Stimulated activated CD8-positive, alpha-beta memory T cell treated with anti-CD3 and anti-CD28 coated beads, Interleukin-4, amount 100 ng/mL, for 4 hours (primary cell): ENCODE measurements at places on chromosomes 12 and 14.

DNA sequence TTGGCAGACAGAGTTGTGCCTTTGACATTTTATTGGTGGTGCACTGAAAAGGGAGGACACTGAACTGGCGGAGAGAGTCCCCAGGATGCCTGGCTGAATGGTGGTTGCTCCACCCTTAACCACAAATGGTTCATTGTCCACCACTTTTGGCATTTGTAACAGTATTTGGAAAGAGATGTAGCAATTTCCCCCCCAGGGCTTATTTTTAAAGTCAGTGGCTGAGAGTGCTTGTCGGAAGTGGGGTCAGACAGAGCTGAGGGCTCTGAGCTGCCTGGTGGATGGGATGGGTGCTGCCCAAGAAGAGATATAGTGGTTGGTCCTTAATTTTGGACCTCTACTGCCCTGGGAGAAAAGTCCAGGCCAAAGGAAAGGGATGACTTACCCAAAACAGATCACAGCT is 31.5 kb upstream of the FGF6 start:
- DNase-seq: no peak

DNA sequence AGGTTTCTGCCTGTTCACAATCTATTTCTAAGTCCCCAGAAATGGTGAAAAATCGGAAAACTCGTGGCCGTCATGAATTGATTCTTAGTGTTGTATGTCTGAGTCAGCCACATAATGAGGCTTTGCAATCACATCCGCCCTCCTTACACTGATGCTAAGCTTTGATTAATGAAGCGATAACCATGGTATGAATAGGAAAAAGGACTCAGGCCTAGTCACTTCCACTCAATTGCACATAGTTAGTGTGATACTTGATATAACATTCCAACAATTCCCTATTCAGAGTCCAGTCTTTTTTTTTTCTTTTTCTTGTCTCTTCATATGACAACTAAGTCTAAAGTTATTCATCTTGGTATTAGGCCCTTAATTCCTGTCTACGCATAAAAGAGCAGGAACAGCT is 1231.0 kb downstream of the VRK1 start:
- no peak for DNase-seq

DNA sequence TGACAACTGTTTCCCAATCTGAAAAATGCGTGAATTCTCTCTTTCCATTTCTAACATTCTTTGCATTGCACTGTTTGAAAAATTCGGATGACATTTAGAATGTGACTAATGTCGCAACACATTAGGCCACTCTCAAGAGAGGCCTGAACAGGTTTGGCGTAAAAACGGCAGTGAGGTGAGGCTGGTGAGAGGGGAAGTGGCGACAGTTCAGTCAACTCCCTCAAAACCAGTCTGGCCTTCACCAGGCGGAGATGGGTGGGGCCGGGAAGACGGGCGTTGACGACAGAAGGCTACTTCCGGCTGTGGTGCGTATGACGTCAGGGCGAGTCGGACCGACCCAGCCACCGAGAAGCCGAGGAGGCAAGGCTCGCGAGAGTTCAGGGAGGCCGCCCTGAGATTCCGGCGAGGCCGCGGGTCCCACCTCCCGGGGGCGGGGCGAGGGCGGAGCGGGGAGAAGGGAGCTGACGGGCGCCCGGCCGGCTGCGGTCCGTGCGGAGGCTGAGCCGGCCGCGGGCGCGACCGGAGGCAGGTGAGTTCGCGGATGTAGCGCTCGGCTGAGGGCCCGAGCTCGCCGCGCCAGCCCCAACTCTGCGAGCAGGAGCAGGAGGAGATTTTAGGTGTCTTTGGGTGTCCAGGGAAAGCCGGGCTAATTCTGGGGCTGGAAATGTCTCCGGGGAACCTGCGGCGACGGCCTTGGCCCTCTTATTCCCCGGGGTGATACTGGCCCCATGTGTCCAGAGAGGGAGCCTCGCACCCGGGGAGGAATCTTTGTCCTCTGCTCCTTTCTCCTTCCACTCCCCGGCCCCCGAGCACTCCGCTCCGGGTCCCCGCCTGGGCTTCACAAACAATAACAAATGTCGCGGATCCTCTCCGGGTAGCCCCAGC is at the start of gene STK38L:
TSS of gene STK38L (plus strand) at position 483 of the 885 bp plus-strand sequence. CDS start 53,435 bp downstream, outside the sequence.
- DNase-seq: peak; percentile 94

- DNase-seq: peak; percentile 92
Observed at GRCh38 chr14:91573894-91574837, 64.1 kb upstream of the PPP4R3A start.

DNA sequence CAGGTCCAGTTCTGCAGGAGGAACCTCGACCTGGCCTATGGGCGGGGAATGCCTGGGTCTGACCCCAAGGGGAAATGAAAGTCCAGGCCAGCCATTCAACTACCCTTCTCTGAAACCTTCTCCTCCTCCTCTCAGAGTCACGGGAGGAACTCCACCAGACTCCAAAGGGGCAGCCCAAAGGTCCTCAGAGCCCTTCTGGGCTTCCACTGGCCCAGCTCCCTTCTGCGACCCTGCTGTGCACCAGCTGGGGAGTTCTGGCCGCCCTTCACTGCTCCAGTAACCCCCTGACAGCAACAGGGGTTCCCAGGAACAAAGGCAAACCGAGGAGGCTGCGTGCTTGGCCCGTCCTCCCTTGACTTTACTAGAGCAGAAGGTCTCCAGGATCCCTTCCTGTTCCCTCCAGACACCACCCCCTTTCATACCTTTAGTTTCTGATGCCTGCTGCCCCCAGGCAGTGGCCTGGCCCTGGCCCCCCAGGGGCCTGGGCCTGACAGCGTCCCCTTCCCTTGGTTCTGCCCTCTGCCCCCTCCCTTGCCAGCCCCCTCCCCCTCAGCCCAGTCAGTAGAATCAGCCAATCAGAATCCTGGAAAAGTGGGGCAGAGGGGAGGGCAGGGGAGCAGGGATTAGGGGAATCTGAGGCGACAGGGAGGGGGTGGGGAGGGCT is 850 bp upstream of the ZNF385A start:
- no peak for DNase-seq

DNA sequence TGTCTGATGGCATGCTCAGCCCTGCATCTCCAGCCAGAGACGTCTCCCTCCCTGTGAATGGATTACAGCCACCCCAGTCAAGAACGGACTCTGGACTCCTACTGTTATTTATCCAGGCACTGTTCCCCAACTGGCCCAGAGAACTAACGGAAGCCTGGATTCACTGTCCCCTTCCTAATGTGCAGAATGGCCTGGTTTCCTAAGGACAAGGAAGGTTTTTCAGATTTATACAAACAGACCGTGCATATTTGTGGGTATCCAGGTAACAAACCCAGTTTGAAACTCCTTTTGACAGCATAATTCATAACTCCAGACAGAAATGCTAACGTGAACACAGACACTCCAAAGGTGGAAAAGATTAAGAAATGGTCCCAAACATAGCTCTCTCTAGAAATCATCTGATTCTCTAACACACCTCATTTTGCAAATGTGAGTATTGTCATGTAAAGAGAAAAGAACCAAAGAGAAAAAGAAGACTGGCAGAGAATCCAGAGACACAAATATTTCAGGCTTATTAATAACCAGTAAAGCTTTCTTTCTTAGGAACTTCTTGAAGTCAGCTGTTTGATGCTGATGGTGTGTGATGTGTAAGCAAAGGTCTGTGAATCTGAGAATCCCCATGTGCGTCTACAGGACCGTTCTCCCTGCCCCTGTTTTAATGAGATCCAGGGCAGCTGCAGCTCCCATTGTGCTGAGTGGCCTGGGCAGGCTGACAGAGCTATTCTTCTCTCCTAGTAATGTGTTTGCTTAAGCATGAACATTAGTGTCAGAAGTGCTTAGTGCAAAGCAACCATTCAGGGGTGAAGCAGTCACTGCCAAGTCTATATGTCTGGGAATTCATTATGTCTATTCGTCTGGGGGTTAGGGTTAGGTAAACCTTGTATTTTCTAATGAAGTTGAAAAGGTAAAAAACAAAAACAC is 86.8 kb upstream of the HIF1A start:
- no peak for DNase-seq

DNA sequence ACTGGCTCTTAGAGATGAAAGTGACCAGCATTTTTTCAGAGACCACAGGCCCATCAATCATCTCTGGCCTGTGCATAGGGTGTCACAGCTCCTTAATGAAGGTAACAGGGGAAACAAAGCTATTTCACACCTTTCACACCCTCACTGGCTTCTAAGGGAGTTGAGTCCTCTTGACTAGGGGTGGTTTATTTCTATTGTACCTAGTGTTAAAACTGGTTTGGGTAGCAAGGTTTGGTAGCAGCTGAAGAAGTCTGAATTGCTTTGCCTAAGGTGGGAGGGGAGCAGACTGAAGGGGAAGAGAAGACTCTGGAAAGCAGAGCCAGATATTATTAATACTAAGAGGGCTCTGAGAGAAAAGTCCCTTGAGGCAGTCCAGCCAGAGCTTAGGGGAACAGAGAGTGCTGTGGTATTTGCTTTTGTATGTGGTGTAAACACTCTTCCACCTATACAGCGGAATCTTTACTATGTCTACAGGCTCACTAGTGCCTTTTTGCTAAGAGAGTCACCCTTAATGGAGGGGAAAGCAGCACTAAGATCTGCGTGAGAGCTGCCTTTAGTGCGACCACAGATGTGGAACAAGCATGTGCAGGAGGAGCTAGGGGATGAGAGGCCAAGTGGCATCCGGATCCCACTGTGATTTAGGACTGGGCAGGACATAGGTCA is 95.8 kb downstream of the STXBP6 start:
- no peak for DNase-seq

DNA sequence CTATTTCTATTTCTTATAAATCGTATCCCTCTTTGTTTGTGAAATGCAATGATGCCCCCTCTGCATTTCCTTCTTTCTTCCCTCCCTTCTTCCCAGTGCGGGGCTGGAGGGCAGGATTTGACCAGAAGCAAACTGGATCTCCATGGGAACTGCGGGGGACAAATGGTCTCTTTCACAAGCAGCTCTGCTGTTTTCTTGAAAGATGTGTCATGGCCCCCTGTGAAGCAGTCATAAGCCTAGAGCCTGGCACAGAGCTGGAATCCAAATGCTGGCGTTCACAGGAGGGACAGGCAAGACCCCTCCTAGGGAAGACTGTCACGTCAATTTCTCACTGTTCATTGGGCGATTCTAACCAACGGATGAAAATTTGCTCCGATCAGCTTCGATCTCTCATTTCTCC is 203.5 kb upstream of the NOS1 start:
- no peak for DNase-seq

DNA sequence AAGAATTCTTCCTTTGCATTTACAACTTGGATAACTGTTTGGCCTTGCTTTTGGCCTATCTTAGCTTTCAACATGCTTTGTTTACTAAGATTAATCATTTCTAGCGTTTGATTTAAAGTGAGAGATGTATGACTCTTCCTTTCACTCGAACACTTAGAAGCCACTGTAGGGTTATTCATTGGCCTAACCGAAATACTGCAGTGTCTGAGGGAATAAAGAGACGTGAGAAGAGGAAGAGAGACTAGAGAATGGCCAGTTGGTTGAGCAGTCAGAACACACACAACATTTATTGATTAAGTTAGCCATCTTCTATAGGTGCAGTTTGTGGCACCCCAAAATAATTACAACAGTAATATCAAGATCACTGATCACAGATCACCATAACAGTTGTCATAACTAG is 62.3 kb upstream of the CCDC175 start:
- DNase-seq: no peak

DNA sequence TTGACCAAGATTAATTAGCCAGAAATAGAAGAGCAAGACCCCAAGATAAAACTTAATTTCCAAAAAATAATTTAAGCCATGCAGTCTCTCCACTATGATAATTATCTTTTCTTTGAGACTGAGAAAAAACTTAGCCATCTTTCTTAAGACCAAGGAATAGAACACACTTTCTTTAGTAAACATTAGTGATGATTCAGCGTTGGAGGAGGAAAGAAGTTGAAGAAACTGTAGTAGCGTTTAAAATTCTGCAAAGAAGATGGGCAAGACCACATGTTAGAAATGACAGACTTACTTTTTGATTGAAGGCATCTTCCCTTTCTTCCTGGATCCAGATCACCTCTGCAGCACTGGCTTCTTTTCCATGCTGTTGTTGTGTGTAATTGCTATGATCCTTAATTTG is 124.8 kb upstream of the RASSF8 start:
- DNase-seq: no peak

DNA sequence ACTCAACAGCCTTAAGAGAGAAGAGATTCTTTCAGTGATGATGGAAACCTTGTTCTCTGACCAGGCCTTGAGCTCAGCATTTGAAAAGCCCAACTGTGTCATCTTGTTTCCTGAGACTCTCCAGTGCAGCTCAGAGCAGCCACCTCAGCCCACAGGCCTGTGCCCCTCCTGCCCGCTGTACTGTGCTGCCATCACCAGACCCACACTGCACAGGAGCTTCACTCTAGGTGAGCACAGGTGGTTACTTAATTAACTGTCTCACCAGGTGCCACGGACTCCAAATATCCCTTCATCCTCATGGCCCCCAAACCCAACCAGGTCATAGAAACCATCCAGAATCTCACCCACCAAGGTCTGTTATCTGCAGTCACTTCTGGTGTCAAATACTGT is 51.3 kb downstream of the JAG2 start:
- DNase-seq: no peak

DNA sequence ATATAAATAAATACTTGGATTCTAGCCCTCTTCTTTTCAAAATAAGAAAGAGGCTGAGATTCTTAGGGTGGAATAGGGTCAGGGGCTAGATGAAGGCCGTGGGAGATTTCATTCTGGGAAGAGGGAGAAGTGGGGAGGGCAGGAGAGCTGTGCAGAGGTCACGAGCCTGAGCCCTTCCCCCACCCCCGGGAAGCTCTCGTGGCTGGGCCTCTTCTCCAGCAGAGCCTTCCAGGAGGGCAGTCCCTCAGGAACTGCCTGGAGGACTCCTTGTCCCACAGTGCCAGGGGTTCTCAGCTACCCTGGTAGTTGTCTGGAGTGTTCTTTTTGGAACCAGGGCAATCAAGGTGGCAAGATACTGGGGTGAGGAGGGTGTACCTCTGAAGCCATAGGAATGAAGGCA is 94.0 kb downstream of the ESR2 start:
- DNase-seq: no peak

DNA sequence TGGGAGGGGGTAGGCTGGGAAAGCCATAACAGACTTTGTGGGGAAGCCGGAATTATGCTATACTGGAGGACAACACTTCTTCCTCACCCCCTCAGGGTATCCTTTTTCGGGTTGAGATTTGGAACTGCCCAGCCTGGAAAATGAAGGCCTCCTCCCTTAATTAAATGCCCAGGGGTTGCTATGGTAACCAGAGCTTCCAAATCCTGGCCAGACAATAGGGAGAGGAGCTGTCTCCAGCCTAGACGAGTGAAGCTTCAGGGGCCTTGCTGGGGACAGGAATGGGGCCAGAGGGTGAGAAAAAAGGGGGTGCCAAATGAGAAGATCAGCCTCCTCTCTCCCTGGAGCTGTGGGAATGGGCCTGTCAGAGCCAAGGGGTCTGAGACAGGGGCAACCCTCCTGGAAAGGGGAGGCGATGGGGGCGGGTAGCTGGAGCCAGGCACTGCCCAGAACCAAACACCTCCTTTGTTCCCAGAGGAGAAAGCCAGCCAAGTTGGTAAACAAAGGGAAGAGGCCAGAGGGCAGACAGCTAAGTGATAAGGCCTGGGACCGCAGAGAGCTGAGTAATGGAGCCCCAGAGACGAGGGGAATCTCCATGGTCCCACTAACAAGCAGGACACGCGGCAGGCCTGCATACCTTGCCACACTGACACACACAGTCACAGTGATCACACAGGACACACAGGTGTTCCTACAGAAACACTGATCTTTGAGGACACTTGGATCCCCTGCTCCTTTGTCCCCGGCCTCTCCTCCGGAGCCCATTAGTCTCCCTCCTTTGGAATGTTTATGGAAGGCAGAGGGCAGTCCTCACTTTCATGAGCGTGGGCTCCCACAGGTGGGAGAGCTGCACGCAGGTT is 17.9 kb upstream of the RND1 start:
- no peak for DNase-seq

- DNase-seq: no peak
Observed at GRCh38 chr14:75223664-75224154, 47.3 kb upstream of the TMED10 start.

- DNase-seq: no peak
Observed at GRCh38 chr12:68699486-68699885, 12.7 kb downstream of the NUP107 start.
